ENCODE measurements at places on chromosomes 12 and 14.

DNA sequence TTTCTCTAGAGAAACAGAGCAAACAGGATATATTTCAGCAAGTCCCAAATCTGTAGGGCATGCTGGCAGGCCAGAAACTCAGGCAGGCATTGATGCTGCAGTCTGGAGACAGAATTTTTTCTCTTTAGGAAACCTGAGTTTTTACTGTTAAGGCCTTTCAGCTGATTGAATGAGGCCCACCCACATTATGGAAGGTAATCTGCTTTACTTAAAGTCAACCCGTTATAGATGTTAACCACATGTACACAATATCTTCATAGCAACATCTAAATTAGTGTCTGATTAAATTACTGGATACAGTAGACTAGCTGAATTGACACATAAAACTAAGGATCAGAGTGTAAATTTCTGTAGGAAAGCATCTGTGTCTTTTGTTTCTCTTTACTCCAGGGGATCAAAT lies 65.2 kb downstream of the SRGAP1 start:
- no peak for DNase-seq

- DNase-seq, result no peak
Measured at GRCh38 chr12:116598311-116599284, 39.4 kb downstream of the MAP1LC3B2 start.

DNA sequence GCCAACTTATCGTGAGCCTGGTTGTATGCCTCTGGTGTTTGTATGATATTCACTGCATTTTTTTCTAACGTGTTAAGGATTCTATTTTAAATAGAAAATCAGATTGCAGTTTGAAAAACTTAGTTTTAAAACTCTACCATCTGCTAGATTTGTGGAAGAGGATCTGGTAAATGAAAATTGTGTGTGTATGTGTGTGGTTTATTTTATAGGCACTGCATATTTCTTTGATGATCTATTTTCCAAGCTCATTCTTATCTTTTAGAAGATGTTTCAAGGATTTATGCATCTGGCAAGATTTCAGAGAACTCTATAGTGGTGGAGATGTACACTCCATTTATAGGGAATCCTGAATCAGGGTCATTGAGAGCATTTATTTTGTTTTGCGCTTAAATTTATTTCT lies 69.8 kb downstream of the HMGA2 start:
- no peak for DNase-seq

DNA sequence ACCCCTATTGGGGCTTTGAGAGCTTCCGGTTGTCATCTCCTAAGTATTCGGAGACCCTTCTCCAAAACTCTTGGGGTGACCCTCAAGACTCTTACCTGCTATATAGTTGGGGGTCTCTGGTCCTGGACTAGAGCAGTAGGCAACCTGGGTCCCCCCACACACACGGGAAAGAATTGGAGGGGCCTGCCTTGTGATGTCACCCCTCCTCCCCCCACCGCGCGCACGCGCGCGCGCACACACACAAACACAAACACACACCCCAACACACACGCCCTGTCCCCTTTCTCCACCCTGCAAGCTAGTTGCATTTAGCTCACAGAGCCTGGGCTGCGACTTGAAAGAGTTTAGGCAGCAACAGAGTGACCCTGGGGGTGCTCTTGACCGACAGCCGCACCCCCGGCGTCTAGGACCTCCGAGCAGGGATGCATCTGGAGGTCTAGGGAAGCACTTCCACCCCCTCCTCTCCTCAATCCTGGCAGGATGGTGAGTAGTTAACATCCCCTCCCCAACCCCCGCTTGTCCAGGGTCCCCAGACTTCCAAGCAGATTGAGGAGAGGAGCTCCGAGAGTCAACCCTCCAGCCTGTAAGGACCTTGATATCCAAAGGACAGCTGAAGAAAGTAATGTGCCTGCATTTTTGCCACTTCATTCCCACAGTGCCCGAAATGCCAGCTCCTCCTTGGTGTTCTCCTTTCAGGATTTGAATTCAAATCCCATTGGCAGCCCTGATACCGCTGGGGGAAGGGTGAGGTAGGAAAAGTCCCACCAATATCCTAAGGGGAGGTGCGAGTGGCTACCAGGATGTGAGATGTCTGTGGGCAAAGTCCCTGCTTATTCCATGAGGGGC lies 1.4 kb upstream of the DNAJC14 start:
- DNase-seq, result peak; percentile 55

DNA sequence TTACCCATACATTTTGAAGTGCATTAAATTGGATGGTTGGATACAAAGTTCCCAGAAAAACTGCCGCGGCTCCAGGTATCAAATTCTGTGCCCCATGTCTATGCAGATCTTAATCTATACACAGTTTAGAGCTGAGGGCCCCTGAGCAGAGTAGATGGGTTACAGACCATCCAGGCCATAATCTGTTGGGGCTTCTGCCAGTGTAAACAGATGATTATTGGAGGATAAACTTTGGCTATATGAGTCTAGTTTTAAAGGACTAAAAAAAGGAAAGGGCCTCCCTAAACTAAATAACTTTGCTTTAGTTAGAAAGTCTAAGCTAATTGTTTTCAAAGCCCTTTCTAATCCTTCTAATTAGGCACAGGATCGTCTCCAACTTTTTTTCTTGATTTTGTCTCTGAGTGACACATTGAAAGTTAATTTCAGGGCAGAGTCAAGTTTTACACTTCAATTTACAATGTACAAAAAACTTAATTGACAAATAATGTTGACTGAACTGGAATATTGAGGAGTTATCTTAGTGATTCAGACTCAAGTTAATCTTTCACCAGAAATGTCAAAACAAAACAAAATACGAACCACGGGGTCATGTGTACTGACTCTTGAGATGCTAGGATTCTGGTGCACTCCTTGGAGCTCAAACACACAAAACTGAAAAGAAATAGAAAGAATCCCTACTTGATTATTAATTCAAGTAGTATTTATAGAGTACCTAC lies 133.9 kb upstream of the SCAF11 start:
- DNase-seq, result no peak

GRCh38 chr14:80867091-80867490 lies 74.4 kb downstream of the CEP128 start:
- no peak for DNase-seq

DNA sequence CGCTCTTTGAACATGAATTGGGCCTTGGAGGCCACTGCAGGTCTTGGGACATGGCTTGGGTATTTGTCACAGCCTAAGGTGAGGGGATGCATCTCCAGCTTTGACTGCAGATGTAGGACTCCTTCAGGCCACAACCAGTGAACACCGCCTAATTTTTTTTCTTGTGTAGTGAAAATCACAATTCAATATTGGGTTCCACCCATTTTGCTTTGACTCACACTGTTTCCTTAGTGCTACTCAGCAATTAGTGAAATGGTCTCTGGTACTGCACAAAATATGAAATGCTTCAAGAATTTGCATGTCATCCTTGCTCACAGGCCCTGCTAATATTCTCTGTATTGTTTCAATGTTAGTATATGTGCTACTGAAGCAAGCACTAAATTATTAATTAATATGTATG lies 12.5 kb downstream of the TMEM253 start:
- no peak for DNase-seq

GRCh38 chr14:80576401-80576800 lies 365.1 kb upstream of the DIO2 start:
- no peak for DNase-seq

DNA sequence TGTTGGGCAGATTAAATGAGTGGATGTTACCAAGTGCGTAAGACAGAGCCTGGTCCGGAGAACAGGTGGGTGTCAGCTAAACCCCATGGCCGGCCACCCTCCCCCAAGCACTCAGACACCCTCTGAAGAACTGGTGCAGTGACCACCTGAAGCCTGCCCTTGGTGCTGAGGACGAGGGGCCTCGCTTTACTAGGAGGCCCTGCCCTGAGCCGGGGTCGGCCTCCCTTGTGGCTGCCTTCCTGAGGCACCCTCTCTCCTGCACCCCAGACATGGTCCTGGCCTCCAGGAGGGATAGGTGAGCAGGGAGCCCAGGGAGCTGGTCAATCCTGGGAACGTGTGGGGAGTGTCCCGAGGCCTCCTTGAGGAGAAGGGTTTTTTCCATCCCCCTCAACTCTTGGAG lies 4.9 kb upstream of the KIF26A start:
- DNase-seq, result no peak

GRCh38 chr14:94423453-94424056 lies 29.0 kb downstream of the SERPINA11 start:
- DNase-seq, result peak; percentile 39

DNA sequence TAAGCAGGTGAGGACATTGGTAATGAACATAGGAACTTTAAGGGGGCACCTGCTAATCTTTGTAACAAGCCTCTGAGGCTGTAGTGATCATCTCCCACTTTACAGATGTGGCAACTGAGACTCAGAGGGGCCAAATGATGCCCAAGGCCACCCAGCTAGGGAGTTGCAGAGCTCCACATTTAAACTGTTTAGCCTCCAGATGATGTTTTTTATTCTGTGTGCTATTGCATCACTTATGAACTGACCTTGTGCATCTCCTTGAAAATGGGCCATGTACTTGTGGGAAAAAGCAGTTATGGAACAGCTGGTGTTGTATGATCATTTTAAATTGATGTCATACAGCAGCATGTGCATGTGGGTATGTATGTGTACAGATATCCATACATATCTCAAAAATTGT lies 41.4 kb downstream of the TPCN1 start:
- DNase-seq, result peak; percentile 23

- DNase-seq, result no peak
Measured at GRCh38 chr12:115481141-115481540, 796.4 kb downstream of the MED13L start.

DNA sequence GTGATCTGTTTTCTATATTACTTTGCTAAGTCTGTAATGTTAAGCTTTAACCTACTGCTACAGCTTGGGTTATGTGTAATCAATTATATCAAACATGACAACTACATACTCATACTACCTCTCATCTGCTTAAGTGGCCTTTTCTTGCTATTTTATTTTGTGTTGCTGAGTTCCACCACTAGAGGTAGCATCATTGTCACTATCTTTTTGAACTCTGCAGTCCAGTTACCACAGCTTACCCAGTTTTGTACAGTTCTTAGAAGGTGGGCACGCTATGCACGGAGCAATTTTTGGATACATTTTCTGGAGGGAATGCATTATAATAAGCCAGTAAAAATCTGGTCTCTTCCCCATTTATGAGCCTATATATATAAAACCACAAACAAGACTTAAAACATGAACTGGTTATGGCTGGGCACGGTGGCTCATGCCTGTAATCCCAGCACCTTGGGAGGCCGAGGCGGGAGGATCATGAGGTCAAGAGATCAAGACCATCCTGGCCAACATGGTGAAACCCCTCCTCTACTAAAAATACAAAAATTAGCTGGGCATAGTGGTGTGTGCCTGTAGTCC lies 48.5 kb downstream of the SAV1 start:
- DNase-seq, result peak; percentile 36

- peak; percentile 57 for DNase-seq
Measured at GRCh38 chr12:112381883-112382796, at the start of gene HECTD4. Gene HECTD4 (minus strand): TSS chr12:112382431. CDS start chr12:112382128, 303 bp downstream.

GRCh38 chr14:22558221-22558913 lies 30.7 kb downstream of the DAD1 start:
- no peak for DNase-seq
